Body of pancreas (tissue), 4 donors: ENCODE measurements at places on chromosomes 7 and 10. TPM values are rescaled to one million over a fixed set of nuclear protein-coding genes. Genes with fewer than 3 reads are reported as not detected.

Gene VPS37D
- 6.0 TPM for total RNA-seq

Gene NUTM2A
- 1.0 TPM for total RNA-seq

Gene SFXN3
- 61.7 TPM for total RNA-seq

Gene DNAAF5
- 17.9 TPM for total RNA-seq

Gene GIMAP1
- 3.9 TPM for total RNA-seq

Gene CYP2C8
- 12.9 TPM for total RNA-seq

Gene GALNT17
- total RNA-seq, result 6.5 TPM

Gene WDR86
- total RNA-seq, result 3.9 TPM

Gene SYT15
- total RNA-seq, result 6.3 TPM

Gene KLLN
- total RNA-seq, result 0.78 TPM

DNA sequence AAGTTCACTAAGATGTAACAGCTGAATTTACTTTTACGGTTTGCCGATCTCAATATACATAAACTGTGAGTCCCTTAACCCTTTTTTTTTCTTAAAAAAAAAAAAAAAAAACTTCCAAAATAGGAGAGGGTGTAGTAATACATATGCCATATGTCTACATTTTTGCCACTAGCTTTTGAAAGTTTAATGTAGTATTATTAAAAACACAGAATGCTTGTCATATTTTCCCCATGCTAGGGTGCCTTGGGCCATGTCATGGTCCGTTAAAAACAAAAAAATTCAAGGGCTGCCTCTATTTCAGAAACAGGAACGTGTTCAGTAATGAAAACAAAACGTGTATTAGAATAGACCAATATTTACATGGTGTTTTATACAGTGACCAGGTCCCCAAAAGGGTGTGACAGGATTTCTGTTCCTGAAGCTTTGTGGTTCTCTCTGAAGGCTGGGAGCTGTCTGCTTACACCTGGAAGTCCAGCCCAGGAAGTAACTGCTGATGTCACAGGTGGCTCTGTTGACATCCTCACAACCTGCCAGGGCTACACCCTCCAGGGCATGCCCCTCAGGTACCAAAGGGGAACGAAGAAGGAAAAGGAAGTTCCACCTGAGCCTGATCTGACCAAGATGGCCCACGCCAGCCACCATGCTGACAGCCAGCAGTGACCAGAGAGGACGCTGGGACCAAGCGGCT lies 79.0 kb downstream of the COBL start:
- no peak for DNase-seq
- no peaks in the 10 kb centered on the region for H3K27me3 ChIP-seq
- no peak overlapping the region for H3K27ac ChIP-seq
- no peaks in the 10 kb centered on the region for H3K36me3 ChIP-seq
- no peak overlapping the region for H3K4me3 ChIP-seq

DNA sequence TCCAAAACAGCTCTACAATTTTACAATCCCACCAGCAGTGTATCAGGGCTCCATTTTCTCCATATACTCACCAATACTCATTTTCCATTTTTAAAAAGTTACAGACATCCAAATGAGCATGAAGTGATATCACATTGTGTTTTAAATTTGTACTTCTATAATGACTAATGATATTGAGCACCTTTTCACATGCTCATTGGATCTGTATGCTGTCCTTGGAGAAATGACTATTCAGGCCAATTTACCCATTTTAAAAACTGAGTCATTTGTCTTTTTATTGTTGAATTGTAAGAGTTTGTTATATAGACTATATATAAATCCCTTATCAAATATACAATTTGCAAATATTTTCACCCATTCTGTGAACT lies 162.0 kb downstream of the MAGI2 start:
- no peak overlapping the region for H3K4me3 ChIP-seq
- no peak overlapping the region for H3K27ac ChIP-seq
- H3K4me1 ChIP-seq, result no peaks in the 10 kb centered on the region
- H3K27me3 ChIP-seq, result no peaks in the 10 kb centered on the region

DNA sequence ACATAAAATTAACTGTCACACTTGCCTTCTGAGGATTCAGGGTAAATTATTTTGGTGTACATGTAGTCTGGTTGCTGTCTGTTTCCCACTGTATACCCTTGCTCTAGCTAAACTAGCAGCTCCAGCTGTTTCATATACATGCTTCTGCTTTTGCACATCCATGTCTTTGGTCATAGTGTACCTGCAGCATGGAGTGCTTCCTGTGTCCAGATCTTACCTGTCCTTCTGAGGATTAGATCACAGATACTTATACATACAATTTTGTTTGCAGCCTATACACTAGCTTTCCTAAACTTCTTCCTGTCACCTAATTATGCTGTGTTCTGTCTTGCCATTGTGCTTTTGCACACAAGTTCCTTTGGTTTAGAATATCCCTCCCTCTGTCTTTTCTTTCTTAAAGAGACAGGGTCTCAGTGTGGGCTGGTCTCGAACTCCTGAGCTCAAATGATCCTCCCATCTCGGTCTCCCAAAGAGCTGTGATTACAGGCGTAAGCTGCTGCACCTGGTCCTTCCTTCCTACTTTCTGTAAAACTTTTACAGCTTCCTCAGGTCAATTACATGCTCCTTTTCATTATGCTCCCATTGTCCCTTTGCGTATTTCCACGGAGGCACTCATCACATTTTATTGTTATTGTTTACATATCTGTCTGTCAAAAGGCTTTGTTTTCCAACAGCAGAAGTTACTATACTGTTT lies 33.8 kb downstream of the TPST1 start:
- H3K27me3 ChIP-seq, result no peaks in the 10 kb centered on the region
- peak overlapping the region; percentile 37 for H3K27ac ChIP-seq
- peaks cover 26% of the 10 kb centered on the region for H3K4me1 ChIP-seq
- DNase-seq, result no peak
- H3K36me3 ChIP-seq, result no peaks in the 10 kb centered on the region

DNA sequence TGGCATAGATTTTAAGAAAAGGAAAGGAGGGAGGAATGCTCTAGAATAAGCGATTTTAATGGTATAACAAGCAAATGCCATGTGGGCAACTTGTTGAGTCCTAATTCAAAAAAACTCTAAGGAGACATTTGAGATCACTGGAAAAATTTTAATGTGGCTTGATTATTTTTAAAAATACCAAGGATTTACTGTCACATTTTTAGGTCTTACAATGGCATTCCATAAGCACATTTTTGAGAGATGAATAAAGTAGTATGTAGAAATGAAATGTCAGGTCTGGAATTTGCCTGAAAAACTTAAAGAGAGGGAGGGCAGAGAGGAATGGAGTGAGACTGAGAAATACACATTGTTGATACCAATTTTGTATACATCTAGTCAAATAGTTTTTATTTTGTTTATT lies 20.3 kb downstream of the NCAPG2 start:
- H3K36me3 ChIP-seq, result no peaks in the 10 kb centered on the region
- no peaks in the 10 kb centered on the region for H3K4me1 ChIP-seq
- no peak for DNase-seq
- no peak overlapping the region for H3K27ac ChIP-seq

- no peak for DNase-seq
- no peaks in the 10 kb centered on the region for H3K27me3 ChIP-seq
- no peaks in the 10 kb centered on the region for H3K4me1 ChIP-seq
- no peak overlapping the region for H3K4me3 ChIP-seq
- H3K36me3 ChIP-seq, result no peaks in the 10 kb centered on the region
These were observed 48.7 kb downstream of the SP8 start for GRCh38 chr7:20737840-20738448.

DNA sequence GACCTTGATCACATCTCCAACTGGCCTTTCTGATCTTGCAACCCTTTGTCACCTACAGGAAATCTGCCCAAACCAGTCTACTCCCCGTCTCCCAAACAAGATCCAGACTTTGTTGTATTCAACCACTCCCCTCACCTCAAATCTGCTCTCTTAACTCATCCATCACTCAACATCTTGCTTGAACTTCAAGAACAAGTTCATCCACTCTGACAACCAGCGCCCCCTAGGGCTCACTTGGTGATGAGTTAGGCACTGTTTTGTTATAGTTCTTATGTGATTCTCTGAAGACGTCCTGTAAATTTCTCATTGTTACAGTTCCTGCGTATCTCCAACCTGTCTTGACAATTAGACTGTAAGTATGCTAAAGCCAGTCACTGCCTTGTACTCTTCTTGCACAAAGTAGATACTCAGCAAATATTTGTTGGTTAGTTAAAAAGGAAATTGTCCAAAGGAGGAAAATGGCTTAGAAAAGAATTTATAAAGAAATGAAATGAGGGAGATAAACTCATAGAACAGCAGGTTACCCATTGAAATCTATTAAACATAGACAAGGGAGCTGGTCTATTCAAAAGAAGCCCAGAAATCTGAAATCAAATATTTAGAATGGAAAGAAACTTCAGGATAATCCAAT lies 5.3 kb downstream of the FRMD4A start:
- H3K27ac ChIP-seq, result no peak overlapping the region
- H3K4me3 ChIP-seq, result no peak overlapping the region
- no peaks in the 10 kb centered on the region for H3K27me3 ChIP-seq
- H3K4me1 ChIP-seq, result no peaks in the 10 kb centered on the region

- no peak for DNase-seq
- no peaks in the 10 kb centered on the region for H3K36me3 ChIP-seq
- no peaks in the 10 kb centered on the region for H3K4me1 ChIP-seq
- no peak overlapping the region for H3K4me3 ChIP-seq
- H3K27me3 ChIP-seq, result no peaks in the 10 kb centered on the region
These were observed 41.0 kb downstream of the SNX10 start for GRCh38 chr7:26332698-26333097.
